ENCODE measurements at places on chromosomes 13 and 19. TPM values are rescaled to one million over a fixed set of nuclear protein-coding genes. Genes with fewer than 3 reads are reported as not detected.

GRCh38 chr19:677601-678436 lies 1.6 kb downstream of the FSTL3 start:
- no peak overlapping the region for H3K4me3 ChIP-seq
- H3K4me1 ChIP-seq = peaks cover 16% of the 10 kb centered on the region

GRCh38 chr13:43763143-43763759 lies 23.5 kb downstream of the ENOX1 start:
- no peak overlapping the region for H3K27ac ChIP-seq
- no peak for DNase-seq
- no peaks in the 10 kb centered on the region for H3K4me1 ChIP-seq
- H3K27me3 ChIP-seq = peaks cover 15% of the 10 kb centered on the region

DNA sequence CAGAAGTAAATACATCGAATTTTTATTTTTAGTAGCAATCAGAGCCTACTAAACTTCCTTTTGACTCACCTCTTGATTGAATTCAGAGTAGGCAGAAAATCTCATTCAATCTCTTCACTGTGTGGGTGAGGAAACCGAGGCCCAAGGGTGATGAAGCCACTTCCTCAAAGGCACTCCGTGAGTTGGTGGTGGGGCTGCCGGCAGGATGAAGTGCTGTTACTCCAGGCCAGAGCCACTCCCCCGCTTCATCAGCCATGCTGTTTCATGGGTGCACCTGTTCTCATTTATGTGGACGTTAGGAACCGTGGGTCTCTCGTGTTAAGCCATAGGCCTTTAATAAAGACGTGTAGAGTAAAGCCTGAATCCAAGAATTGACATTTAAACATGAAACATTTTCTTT lies 13.2 kb downstream of the ING1 start:
- H3K4me3 ChIP-seq = no peak overlapping the region
- H3K36me3 ChIP-seq = no peaks in the 10 kb centered on the region
- H3K4me1 ChIP-seq = peaks cover 46% of the 10 kb centered on the region
- no peak for DNase-seq
- no peak overlapping the region for H3K27ac ChIP-seq

DNA sequence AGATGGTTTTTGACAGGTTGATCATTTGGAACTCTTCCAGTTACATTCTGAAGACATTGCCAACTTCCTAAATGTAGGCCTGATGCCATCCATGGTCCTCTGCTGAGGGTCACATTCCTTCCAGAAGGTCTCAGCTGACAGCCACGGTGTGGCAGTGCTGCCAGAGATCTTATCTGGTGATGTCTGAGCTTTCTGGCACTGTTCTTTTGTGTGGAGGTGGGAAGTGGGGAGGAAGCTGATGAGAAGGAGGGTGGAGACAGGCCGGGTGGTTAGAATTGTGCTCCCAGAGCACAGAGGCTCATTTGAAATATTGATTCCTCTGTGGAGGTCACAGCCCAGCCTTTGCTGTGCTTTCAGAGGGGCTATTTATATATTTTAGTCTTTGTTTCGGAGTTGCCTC lies 16.1 kb upstream of the MTIF3 start:
- no peak for DNase-seq
- H3K4me3 ChIP-seq = no peak overlapping the region
- H3K27ac ChIP-seq = peak overlapping the region; percentile 65
- H3K27me3 ChIP-seq = no peaks in the 10 kb centered on the region
- no peaks in the 10 kb centered on the region for H3K36me3 ChIP-seq

Gene PRMT1
- 200 TPM for polyA plus RNA-seq

GRCh38 chr19:36973844-36974195 lies 57.7 kb downstream of the ZNF568 start:
- peak overlapping the region; percentile 99 for H3K4me3 ChIP-seq
- H3K27me3 ChIP-seq = no peaks in the 10 kb centered on the region
- H3K4me1 ChIP-seq = peaks cover 22% of the 10 kb centered on the region
- H3K36me3 ChIP-seq = peaks cover 16% of the 10 kb centered on the region
- DNase-seq = peak; percentile 2

- H3K4me3 ChIP-seq = no peak overlapping the region
- H3K27ac ChIP-seq = no peak overlapping the region
- peaks cover 30% of the 10 kb centered on the region for H3K4me1 ChIP-seq
- H3K36me3 ChIP-seq = peaks cover 19% of the 10 kb centered on the region
Observed at GRCh38 chr19:46919324-46919723, 58.5 kb downstream of the ARHGAP35 start.

GRCh38 chr13:25683056-25683455 lies 311.3 kb downstream of the ATP8A2 start:
- H3K4me3 ChIP-seq = no peak overlapping the region
- H3K27ac ChIP-seq = no peak overlapping the region
- no peak for DNase-seq
- H3K27me3 ChIP-seq = no peaks in the 10 kb centered on the region

DNA sequence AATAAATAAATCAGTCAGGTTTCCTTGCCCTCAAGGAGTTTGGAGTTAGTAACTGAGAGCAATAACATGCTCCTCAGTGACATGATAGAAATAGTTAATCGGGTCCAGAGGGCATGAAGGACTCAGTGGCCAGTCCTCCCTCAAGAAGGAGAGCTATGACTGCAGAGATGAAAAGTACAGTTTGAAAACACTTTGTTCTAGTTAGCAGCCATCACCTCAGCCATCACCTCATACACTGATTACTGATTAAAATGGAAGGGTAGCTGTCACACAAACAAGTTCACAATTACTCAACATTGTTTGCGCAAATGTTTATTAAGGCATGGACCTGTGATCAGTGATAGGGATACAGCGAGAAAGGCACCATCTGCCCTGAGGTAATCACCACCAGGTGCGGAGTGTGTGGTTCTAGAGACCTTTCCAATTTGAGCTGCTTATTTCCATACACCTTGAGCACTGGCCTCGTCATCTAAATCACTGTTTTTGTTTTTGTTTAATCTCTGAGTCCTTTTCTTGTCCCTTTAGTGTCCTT lies 85.3 kb upstream of the RAP2A start:
- H3K4me3 ChIP-seq = no peak overlapping the region
- H3K27ac ChIP-seq = no peak overlapping the region
- DNase-seq = no peak
- peaks cover 19% of the 10 kb centered on the region for H3K36me3 ChIP-seq
- H3K4me1 ChIP-seq = no peaks in the 10 kb centered on the region

- H3K27me3 ChIP-seq = no peaks in the 10 kb centered on the region
- peak overlapping the region; percentile 65 for H3K27ac ChIP-seq
- H3K36me3 ChIP-seq = peaks cover 10% of the 10 kb centered on the region
- peak overlapping the region; percentile 73 for H3K4me3 ChIP-seq
- peak; percentile 21 for DNase-seq
Observed at GRCh38 chr19:2479556-2480194, 3.7 kb downstream of the GADD45B start.

- peaks cover 15% of the 10 kb centered on the region for H3K36me3 ChIP-seq
- H3K4me1 ChIP-seq = peaks cover 46% of the 10 kb centered on the region
- H3K27me3 ChIP-seq = peaks cover 1% of the 10 kb centered on the region
- peak overlapping the region; percentile 100 for H3K27ac ChIP-seq
- peak overlapping the region; percentile 62 for H3K4me3 ChIP-seq
Observed at GRCh38 chr19:53877361-53877766, 4.6 kb upstream of the PRKCG start.

DNA sequence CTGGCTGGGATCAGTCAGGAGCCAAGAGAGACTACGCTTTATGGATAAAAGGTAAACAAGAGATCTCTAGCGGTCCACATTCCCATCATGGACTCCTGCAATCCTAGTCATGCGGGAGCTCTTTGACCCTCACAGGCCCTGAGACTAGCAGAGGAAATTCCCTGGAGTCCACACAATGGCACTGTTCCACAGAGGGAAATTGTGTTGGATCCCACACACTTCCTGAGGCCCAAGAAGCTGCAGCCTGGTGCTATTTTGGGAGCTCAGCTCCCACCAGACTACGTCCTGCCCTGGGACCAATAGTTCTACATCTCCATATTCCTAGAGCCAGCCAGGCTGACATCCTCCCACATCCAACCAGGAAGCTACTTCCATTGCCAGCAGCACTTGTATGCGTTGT lies 2358.4 kb downstream of the PCDH9 start:
- no peaks in the 10 kb centered on the region for H3K4me1 ChIP-seq
- no peak overlapping the region for H3K27ac ChIP-seq
- H3K36me3 ChIP-seq = no peaks in the 10 kb centered on the region
- no peak overlapping the region for H3K4me3 ChIP-seq
- DNase-seq = no peak

- H3K27ac ChIP-seq = peak overlapping the region; percentile 76
- DNase-seq = peak; percentile 75
- no peaks in the 10 kb centered on the region for H3K27me3 ChIP-seq
Observed at GRCh38 chr19:45051929-45052579, 13.2 kb downstream of the CLASRP start.

GRCh38 chr13:20395061-20395916 lies 130.4 kb downstream of the CRYL1 start:
- H3K27ac ChIP-seq = no peak overlapping the region
- H3K4me3 ChIP-seq = no peak overlapping the region
- peaks cover 8% of the 10 kb centered on the region for H3K36me3 ChIP-seq
- H3K27me3 ChIP-seq = no peaks in the 10 kb centered on the region
- H3K4me1 ChIP-seq = no peaks in the 10 kb centered on the region
- DNase-seq = no peak

DNA sequence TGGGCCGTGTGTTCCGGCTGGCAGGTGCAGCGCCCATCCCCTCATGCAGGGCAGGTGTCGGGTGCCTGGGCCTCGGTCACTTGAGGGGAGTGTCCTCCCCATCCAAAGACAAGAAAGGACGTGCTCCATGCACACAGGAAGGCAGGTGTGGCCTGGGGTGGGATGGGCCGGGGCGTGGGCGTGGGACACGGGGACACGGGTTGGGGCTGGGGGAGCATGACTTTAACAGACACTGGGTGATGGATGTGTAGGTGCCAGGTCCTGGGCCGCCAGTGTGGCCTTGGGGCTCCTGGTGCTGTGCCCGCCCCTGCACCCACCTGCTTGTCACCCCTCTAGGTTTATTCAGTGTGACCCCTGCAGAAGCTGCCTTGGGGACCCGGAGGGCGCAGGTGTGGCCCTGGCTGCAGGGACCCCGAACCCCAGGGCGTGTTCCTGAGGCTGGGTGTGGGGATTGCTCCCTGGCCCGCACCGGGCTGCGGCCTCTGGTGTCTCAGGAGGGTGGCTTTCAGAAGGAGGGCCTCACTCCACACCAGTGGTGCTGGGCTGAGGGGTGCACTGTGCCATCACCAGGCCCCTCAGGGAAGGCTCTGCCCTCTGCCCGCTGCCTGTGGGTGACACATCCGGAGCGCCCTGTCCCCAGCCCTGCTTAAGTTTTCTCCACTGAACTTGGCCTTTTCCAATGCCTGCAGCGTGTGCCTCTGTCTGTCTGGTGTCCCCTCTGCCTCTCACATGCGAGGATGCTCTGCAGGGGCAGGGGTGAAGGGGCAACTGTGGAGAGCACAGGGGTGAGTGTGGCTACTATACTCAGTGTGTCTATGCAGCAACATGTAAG lies 5.2 kb downstream of the TMEM255B start:
- no peak for DNase-seq
- no peak overlapping the region for H3K4me3 ChIP-seq
- no peaks in the 10 kb centered on the region for H3K36me3 ChIP-seq
- H3K27me3 ChIP-seq = peaks cover 65% of the 10 kb centered on the region
- H3K4me1 ChIP-seq = peaks cover 7% of the 10 kb centered on the region
- H3K27ac ChIP-seq = no peak overlapping the region

GRCh38 chr13:112888238-112889111 lies 80.5 kb upstream of the MCF2L start:
- DNase-seq = no peak
- H3K27me3 ChIP-seq = no peaks in the 10 kb centered on the region
- H3K27ac ChIP-seq = peak overlapping the region; percentile 64
- no peaks in the 10 kb centered on the region for H3K36me3 ChIP-seq
- H3K4me3 ChIP-seq = no peak overlapping the region

DNA sequence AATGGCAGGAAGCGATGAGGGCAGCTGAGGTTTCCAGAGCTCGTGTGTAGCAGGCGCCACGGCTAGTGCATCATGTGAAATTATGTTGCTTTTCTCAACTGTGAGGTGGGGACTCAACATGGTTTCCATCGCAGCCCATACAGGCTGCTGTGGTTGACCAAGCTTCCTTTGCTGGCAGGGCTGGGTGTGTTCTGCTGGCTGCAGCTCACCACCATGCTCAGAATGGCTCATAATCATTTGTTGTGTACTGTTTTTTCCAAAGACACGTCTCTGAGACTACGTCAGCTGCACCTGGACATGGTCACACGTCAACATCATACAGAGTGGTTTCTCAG lies 16.1 kb upstream of the RASA3 start:
- peak; percentile 78 for DNase-seq
- peaks cover 4% of the 10 kb centered on the region for H3K27me3 ChIP-seq
- H3K4me1 ChIP-seq = peaks cover 47% of the 10 kb centered on the region
- H3K27ac ChIP-seq = peak overlapping the region; percentile 94

GRCh38 chr19:15210323-15210781 lies 9.6 kb upstream of the NOTCH3 start:
- no peak overlapping the region for H3K4me3 ChIP-seq
- H3K27me3 ChIP-seq = peaks cover 10% of the 10 kb centered on the region
- H3K36me3 ChIP-seq = no peaks in the 10 kb centered on the region

- DNase-seq = no peak
- H3K4me3 ChIP-seq = no peak overlapping the region
- H3K4me1 ChIP-seq = no peaks in the 10 kb centered on the region
- peaks cover 39% of the 10 kb centered on the region for H3K36me3 ChIP-seq
Observed at GRCh38 chr13:77055158-77055557, 28.2 kb upstream of the FBXL3 start.

Gene ZNF229
- polyA plus RNA-seq = 1.9 TPM

DNA sequence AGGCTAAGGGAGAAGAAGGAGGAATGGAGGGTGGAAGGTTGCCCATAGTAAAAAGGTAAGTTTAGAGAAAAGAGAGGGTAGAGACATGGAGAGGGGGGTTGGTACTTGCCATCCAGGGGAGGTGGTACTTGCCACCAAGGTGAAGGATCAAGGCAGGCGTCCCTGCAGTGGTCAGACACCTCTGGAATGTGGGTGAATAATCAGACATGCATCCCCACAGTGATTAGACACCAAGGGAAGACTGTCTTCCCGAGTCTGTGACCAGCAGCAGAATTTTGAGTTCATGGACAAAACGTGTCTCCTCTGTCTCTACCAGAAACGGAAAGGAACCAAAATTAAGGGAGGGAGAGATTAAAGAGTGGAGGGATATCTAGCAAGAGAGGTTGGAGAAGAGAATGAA lies 27.1 kb upstream of the IGFL1 start:
- peaks cover 34% of the 10 kb centered on the region for H3K27me3 ChIP-seq
- H3K4me3 ChIP-seq = no peak overlapping the region
- H3K4me1 ChIP-seq = no peaks in the 10 kb centered on the region
- H3K27ac ChIP-seq = no peak overlapping the region
- no peak for DNase-seq

DNA sequence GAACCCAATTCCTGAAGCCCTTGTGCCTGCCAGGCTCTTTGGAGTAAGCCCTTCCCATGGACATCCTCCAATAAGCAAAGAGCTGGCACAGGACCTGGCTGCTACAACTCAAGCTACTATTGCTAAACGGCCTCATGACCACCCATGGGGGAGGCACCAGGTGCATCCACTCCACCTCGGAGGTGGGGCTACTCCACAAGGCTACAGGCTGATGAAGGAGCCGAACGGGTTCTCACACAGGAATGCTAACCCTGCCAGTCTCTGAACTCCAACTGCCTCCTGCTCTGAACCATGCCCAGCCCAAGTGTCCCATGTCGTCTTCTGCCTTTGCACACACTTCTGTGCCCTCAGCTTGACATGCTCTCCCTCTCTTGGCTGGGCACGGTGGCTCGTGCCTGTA lies 10.0 kb downstream of the SYMPK start:
- H3K4me1 ChIP-seq = peaks cover 10% of the 10 kb centered on the region
- H3K4me3 ChIP-seq = no peak overlapping the region
- DNase-seq = no peak

GRCh38 chr19:39507715-39508364 lies 7.1 kb upstream of the SELENOV start:
- no peak for DNase-seq
- H3K36me3 ChIP-seq = peaks cover 13% of the 10 kb centered on the region
- H3K4me3 ChIP-seq = peak overlapping the region; percentile 88
- H3K4me1 ChIP-seq = peaks cover 33% of the 10 kb centered on the region
- H3K27me3 ChIP-seq = peaks cover 45% of the 10 kb centered on the region

Gene GMIP
- 42.0 TPM for polyA plus RNA-seq
